ENCODE measurements at places on chromosomes 3 and 15.

DNA sequence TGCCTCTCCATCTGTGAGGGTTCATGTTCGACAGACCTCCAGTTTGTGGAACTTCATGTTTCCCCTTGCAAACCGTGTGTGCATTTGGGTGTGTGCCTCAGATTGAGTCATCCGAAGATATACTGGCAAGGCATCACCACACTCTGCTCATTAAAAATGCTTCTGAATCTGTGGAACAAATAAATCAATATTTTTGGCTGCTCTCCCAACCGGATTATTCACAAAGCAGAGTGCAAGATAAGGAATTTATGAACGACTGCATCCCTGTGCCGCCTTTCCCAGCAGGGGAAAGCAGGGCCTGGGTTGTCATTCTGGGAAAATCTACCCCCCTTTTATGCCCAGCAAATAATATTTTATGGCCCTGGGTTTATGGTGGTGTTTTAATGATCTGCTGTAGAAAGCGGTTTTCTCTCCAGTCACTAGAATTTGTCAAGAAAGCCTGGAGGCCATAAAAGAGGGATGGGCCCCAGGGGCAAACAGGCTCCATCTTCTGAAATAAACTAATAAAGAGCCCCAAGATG lies 4.2 kb upstream of the WNT5A start:
- no peak for DNase-seq

- DNase-seq, result no peak
These were observed 36.2 kb upstream of the CLRN1 start for GRCh38 chr3:151008699-151009098.

DNA sequence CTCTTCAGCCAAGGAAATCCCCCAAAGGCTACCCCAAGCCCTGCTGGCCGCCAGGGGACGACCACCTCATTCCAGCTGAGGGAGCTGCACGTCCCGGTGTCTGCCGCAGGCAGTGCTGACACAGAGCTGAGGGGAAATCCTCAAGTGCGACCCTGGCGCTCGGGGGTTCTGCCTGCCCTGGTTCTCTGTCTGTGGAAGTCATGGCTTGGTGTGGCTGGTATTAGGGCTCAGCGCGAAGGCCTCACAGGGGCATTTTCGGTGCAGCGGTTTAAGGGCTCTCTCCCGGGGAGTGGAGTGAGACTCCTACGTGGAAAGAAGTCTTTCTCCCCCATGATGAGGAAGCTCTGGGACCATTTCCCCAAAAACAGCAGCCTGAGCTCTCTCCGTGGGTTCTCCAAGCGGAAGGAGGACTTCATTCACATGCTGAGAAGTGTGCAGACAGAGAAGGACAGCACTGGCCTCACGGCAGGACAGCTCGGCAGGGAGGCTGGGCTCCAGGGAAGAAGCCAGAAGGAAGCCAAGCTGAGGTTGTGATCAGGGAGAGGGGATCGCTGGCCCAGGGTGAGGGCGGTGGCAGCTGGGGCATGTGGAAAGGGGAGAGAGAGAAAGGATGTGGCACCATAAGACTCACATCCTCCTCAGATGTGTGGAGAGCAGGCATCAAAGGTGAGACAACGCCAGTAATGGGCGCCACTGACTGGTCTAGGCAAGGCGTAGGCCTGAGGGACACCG lies 48.6 kb downstream of the KLF15 start:
- no peak for DNase-seq

DNA sequence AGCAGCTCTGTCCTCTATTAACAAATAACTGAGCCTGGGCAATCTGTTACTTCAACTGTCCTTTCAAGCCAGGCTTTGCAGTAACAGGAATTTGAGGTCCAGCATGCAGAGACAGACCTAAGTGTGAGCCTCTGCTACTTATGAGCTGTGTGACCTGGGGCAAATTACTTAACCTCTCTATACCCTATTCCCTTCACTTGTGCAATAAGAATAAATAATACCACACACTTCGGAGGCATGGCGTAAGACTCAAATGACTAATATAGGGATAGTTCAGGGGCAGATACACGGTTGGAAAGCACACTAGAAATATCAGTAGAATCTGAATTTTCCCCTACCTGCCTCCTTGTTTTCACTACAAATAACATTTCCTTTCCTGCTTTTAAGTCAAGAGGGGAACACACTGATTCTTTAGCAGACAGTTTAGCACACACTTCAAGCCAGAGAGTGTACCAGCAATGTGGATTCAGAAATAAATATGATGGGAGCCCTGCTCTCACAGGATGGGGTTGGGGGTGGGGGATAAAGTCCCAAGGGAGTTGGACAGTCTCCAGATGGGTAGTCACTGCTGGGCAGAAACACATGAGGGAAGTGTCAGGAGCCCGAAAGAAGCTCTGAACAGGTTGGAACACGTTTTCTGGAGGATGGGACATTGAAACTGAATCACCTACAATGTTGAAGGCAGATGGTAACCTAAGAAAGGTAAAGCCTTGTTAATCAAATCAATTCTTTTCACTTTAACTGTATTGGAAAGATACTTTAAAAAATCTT lies 61.8 kb upstream of the RBP1 start:
- no peak for DNase-seq

All from RPMI8226 (cell line).